PC-9 (cell line): ENCODE measurements at places on chromosomes 12 and 14.

DNA sequence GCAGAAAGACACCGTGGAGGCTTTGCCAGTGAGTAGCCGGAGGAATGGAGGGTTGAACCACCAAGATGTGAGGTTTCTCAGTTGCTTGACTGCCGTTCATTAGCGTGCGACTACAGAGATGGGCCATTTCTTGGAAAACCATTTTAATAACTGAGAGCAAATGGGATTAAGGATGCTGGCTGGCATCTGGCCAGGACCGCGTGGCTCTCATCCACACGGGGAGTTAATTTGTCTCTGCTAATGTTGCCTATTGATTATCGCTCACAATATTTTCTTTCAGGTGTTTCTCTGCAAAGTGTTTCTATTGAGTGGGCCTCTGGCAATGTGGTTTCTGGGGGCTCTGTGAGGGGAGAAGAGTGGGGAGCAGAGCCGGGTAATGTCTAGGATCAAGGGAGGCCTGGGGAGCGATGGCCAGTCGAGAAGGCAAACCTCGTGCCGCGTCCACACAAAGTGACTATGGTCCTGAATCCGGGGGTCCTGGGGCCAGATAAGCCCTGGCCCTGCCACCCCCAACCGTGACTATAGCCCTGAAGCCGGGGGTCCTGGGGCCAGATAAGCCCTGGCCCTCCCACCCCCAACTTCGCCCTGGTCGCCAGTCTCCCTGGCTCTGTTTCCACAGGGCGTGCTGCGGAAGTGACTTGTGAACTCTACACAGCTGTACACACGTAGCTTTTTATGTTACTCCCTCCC lies 110.6 kb downstream of the PRMT8 start:
- no peaks in the 10 kb centered on the region for H3K4me1 ChIP-seq
- no peak for DNase-seq
- H3K27ac ChIP-seq, result no peak overlapping the region
- peaks cover 98% of the 10 kb centered on the region for H3K27me3 ChIP-seq

DNA sequence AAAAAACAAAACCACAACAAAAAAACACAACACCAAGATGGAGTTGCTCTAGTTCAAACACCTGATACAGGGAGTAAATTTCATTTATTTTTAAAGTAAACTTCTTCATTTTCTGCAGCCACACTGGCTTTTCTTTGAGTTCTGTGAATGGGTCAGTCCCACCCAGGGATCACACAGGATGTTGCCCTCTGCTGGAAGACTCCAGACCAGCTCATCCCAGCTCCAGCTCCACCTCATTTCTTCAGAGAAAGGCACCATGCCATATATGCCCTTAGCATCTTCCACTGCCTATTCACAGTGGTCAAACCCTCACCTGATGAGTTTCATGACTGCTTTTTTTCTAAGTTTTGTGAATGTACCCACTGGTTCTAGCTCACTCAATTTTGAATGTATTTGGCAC lies 8.0 kb downstream of the GLIPR1 start:
- no peaks in the 10 kb centered on the region for H3K36me3 ChIP-seq
- DNase-seq, result peak; percentile 3
- no peaks in the 10 kb centered on the region for H3K4me1 ChIP-seq
- H3K4me3 ChIP-seq, result no peak overlapping the region
- no peaks in the 10 kb centered on the region for H3K27me3 ChIP-seq

DNA sequence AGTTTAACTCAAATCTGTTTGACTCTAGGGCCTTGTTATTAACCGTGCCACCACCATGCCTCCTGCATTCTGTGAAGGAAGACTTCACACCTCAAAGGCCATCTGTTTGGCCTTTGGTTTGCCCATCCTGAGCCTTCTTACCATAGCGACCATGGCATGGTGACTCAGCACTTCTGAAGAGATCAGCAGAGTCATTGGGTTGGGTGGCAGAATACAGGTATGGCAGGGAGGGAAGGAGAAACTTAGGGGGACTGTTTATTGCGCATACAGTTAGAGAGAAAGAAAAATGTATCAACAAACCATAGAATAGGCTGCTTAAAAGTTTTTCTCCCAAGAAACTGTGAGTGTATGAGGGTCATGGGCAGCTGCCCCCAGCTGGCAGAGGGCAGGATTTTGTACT lies 49.2 kb downstream of the DAD1 start:
- peaks cover 12% of the 10 kb centered on the region for H3K4me1 ChIP-seq
- H3K4me3 ChIP-seq, result no peak overlapping the region
- no peaks in the 10 kb centered on the region for H3K27me3 ChIP-seq
- H3K27ac ChIP-seq, result no peak overlapping the region
- DNase-seq, result no peak
- H3K36me3 ChIP-seq, result no peaks in the 10 kb centered on the region

DNA sequence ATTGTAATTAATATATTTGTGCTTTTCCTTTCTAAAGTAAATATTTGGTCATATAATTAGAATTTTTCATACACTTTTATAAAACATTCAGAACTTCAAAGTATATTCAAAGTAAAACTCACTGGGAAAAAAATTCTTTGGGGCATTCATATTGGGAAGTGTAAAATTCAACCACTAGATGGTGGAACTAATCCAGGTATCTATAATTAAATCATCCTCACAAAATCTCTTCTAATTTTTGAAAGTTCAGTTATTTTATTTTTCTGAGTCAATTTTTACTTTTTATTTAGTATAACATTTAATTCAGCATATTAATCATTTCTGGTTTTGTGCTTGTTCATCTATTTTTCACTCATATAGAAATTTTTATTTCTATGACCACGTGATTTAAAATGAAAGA lies 81.0 kb downstream of the NTS start:
- no peak for DNase-seq
- H3K27ac ChIP-seq, result no peak overlapping the region
- no peaks in the 10 kb centered on the region for H3K27me3 ChIP-seq
- no peak overlapping the region for H3K4me3 ChIP-seq
- H3K4me1 ChIP-seq, result no peaks in the 10 kb centered on the region

DNA sequence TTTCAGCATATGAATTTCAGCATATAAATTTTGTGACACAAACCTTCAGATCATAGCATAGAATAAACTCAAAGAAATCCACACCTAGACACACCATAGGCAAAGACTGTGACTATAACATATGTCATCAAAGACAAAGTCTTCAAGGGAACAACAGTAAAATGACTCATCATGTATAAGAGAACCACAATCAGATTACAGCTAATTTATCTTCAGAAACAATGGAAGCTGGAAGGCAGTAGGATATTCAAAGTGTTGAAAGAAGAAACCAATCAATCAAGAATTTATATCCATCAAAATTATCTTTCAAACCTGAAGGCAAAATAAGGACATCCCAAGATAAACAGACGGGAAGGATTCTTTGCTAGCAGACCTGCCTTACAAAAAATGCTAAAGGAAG lies 29.0 kb downstream of the DLK1 start:
- H3K27me3 ChIP-seq, result 0 out of 2 replicates have a peak, but pooled peaks cover 3% of the 10 kb centered on the region
- no peak overlapping the region for H3K27ac ChIP-seq
- H3K36me3 ChIP-seq, result no peaks in the 10 kb centered on the region
- no peak overlapping the region for H3K4me3 ChIP-seq

GRCh38 chr12:107666009-107666408 lies 19.6 kb upstream of the PWP1 start:
- no peak overlapping the region for H3K4me3 ChIP-seq
- no peak for DNase-seq
- no peaks in the 10 kb centered on the region; the same call in 1 of the 2 replicates for H3K4me1 ChIP-seq
- peaks cover 5% of the 10 kb centered on the region; the same call in 1 of the 2 replicates for H3K27me3 ChIP-seq

DNA sequence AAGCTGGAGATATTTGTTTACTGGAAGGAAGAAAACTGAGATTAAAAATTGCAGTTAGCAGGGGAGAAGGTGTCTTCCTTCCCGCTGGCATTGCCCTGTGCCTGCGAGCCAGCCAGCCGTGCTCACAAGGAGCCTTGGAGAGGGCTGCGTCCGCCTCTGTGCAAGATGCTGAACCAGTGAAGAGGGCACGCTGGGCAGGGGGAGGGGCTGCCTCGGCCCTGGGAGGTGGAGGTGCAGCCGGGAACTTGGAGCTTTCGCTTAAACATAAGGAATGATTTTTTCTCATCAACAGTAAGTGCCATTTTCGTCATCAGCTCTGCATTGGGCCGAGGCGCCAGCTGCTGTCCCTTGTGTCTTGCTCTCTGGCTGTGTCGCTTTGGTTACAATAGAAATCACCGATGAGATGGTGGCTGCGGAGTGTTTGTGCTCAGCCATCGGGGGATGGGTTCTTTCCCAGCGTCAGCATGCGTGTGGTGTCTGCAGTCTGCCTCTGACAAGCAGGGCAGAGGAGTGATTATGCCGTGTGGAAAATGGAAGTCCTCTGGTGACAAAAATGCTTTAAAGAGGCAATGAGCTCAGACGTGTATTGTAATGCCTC lies 97.3 kb downstream of the ESR2 start:
- no peak overlapping the region for H3K27ac ChIP-seq
- H3K4me1 ChIP-seq, result peaks cover 13% of the 10 kb centered on the region
- no peaks in the 10 kb centered on the region for H3K27me3 ChIP-seq
- no peaks in the 10 kb centered on the region for H3K36me3 ChIP-seq

- no peaks in the 10 kb centered on the region for H3K4me1 ChIP-seq
- no peak overlapping the region for H3K4me3 ChIP-seq
- no peaks in the 10 kb centered on the region for H3K36me3 ChIP-seq
- H3K27ac ChIP-seq, result no peak overlapping the region
Observed at GRCh38 chr14:104927432-104927816, 2.7 kb downstream of the PLD4 start.

DNA sequence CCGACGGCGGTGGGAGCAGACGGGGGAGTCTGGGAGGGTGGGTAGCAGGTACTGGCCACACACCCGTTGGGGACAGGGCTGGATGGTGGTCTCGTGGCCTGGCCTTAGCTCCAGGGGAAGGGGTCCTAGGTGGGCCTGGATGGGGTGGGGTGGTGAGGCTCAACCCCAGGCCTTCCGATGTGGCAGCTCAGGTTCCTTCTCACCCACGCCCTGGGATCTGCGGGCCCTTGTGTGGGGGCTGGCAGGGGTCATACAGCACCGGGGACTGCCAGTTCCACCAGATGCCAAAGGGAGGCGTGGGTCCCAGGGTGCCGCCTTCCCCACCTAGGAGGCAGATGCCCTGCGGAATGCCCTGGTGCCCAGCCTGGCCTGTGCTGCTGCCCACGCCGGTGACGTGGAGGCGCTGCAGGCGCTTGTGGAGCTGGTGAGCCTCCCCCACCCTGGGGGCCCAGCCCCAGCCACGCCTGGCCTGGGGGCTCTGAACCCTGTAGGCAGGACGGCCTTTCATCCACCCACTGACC lies 21.0 kb downstream of the ASPG start:
- H3K4me1 ChIP-seq, result 0 out of 2 replicates have a peak, but pooled peaks cover 7% of the 10 kb centered on the region
- H3K27ac ChIP-seq, result no peak overlapping the region
- H3K27me3 ChIP-seq, result no peaks in the 10 kb centered on the region
- H3K4me3 ChIP-seq, result no peak overlapping the region
- no peaks in the 10 kb centered on the region for H3K36me3 ChIP-seq
- no peak for DNase-seq

- peaks cover 84% of the 10 kb centered on the region for H3K27me3 ChIP-seq
- no peaks in the 10 kb centered on the region for H3K36me3 ChIP-seq
- no peaks in the 10 kb centered on the region for H3K4me1 ChIP-seq
- no peak overlapping the region for H3K27ac ChIP-seq
- H3K4me3 ChIP-seq, result no peak overlapping the region
Observed at GRCh38 chr12:131137836-131138637, 184.3 kb downstream of the ADGRD1 start.

DNA sequence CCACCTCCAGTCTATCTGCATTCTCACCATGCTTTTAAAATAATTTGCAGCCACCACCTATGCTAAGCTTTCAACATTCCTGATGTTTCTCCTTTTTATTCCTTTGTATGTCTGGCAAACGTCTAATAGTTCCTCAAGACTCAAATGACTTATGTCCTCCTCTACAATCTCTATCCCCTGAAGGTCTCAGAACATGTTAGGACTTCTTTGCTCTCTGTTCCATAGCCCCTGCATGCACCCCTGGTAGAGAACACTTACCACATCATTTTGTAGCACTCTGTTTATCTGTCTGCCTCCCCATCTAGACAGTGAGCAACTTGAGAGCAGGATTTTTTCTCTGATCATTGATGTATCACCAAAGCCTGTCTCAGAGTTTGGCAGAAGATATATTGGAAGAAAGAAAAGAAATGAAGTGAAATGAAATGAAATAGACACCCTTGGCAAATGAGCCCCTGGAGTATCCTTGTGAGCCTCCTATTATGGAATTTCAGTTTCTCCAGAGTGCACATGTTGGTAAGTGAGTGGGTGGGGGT lies 1231.2 kb upstream of the FLRT2 start:
- no peak for DNase-seq
- H3K27ac ChIP-seq, result no peak overlapping the region
- H3K4me1 ChIP-seq, result no peaks in the 10 kb centered on the region
- no peaks in the 10 kb centered on the region for H3K27me3 ChIP-seq
- no peak overlapping the region for H3K4me3 ChIP-seq

GRCh38 chr12:24133384-24133783 lies 183.9 kb upstream of the SOX5 start:
- peaks cover 4% of the 10 kb centered on the region; the same call in 1 of the 2 replicates for H3K27me3 ChIP-seq
- DNase-seq, result no peak
- no peak overlapping the region for H3K27ac ChIP-seq
- H3K4me3 ChIP-seq, result no peak overlapping the region
- H3K36me3 ChIP-seq, result no peaks in the 10 kb centered on the region
- no peaks in the 10 kb centered on the region for H3K4me1 ChIP-seq

GRCh38 chr14:97707603-97708002 lies 910.4 kb downstream of the VRK1 start:
- DNase-seq, result no peak
- H3K4me3 ChIP-seq, result no peak overlapping the region
- no peaks in the 10 kb centered on the region for H3K4me1 ChIP-seq
